ENCODE measurements at places on chromosomes 3 and 15. TPM values are rescaled to one million over a fixed set of nuclear protein-coding genes. Genes with fewer than 3 reads are reported as not detected.

DNA sequence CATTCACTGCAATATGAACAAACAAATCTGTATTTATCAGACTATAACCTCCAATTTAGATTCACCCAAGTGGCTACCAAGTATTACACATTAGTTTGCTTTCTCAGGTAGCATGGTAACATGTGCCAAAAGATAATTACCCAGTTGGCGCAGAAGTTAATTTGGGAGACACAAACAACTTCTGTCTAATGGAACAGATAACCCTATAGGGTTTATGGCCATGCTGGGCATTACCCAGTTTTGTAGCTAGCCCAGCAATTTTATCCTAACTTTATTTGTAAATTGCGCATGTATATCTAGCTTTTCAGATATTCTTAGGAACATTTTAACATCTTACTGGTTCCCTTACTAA is 780 bp downstream of the RPL22L1 start:
- H3K27ac ChIP-seq: no peak overlapping the region
- no peaks in the 10 kb centered on the region for H3K27me3 ChIP-seq

The DAPK2 gene
- total RNA-seq: 10.6 TPM

DNA sequence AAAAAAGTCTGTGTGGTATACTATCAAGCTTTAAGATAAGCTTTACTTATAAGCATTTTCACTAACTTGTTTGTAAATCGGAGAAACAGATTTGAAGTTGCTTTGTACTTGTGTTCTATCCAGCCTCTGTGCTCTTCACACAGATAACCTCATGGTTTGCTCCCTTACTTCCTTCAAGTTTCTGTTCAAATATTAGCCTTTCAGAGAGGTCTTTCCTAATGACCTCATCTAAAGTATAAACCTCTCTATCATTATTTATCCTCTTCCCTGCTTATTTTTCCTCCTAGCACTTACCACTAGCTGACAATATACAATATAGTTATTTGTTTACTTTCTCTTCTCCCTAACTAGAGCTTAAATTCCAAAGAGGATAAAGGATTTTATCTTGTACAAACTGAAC is 180.0 kb downstream of the CBLB start:
- DNase-seq: no peak
- H3K4me1 ChIP-seq: peaks cover 11% of the 10 kb centered on the region
- H3K4me3 ChIP-seq: no peak overlapping the region
- H3K27me3 ChIP-seq: no peaks in the 10 kb centered on the region

The ZBED2 gene
- not detected for total RNA-seq

DNA sequence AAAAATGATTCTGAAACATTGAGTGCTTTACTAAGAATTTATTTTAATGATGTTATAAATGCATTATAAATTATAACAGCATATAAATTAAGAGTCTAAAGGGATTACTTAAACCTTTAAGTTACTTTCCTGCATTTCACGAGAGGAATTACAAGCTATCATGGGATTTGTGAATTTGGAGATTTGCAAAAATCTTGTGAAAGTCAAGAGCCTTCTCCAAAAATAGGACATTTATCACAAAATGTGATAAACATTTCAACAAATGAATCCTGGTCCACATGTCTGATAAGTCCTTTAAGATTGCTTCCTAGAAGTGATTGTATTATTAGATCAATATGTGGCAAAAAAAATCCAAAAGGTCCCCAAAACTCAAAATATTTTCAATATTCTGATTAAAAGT is 154.5 kb downstream of the ATP8B4 start:
- H3K27me3 ChIP-seq: no peaks in the 10 kb centered on the region
- no peak overlapping the region for H3K27ac ChIP-seq
- H3K4me3 ChIP-seq: no peak overlapping the region
- H3K36me3 ChIP-seq: no peaks in the 10 kb centered on the region
- H3K4me1 ChIP-seq: no peaks in the 10 kb centered on the region

The RTP3 gene
- not detected for total RNA-seq
